ENCODE measurements at places on chromosomes 7 and 10. TPM values are rescaled to one million over a fixed set of nuclear protein-coding genes. Genes with fewer than 3 reads are reported as not detected.

GRCh38 chr7:34090816-34091215, 185.5 kb downstream of the BMPER start:
- H3K4me3 ChIP-seq = no peak overlapping the region
- no peaks in the 10 kb centered on the region for H3K27me3 ChIP-seq
- H3K27ac ChIP-seq = no peak overlapping the region
- DNase-seq = no peak

OR2A12 gene
- not detected for total RNA-seq

DNA sequence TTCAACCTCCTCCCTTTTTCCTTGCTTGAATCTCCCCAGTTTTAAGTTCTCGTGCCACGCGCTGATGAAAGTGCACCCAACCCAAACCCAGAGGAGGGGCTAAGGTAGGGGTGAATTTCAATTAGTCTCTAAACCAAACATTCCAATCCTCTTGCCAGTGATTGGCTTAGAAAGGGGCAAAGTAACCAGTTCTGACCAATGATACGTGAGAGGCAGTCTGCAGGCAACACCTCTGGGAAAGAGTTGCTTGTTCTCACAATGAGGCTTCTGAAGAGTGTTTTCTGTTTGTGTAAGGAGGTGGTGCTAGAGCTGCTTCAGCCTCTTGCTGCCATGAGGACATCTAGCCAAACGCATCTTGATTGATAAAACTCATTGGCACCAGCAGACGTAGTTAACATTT, 21.8 kb downstream of the SLC35G1 start:
- no peaks in the 10 kb centered on the region for H3K36me3 ChIP-seq
- no peak overlapping the region for H3K27ac ChIP-seq
- no peaks in the 10 kb centered on the region for H3K27me3 ChIP-seq
- peak; percentile 68 for DNase-seq
- peaks cover 8% of the 10 kb centered on the region for H3K4me1 ChIP-seq

GRCh38 chr7:18386607-18387006, 108.9 kb upstream of the HDAC9 start:
- H3K4me1 ChIP-seq = peaks cover 8% of the 10 kb centered on the region
- no peak overlapping the region for H3K4me3 ChIP-seq
- H3K27me3 ChIP-seq = peaks cover 23% of the 10 kb centered on the region
- no peak overlapping the region for H3K27ac ChIP-seq
- no peak for DNase-seq

DNA sequence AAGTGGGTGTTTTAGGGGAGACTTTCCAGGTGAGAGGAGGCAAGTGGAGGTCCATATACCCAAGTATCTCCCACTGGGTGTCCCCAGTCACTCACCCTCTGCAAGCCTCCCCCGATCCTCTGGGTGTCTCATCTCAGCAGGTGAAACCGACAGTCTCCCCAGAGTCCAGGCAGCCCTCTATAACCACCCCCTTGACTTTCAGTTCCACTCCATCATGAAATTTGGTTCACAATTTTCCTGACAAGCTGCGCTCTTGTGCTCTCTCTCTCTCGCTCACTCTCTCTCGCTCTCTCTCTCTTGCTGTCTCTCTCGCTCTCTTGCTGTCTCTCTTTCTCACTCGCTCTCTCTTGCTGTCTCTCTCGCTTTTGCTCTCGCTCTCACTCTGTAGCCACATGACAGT, 8.1 kb upstream of the RABGEF1 start:
- no peak for DNase-seq
- H3K27ac ChIP-seq = no peak overlapping the region
- no peaks in the 10 kb centered on the region for H3K27me3 ChIP-seq
- H3K4me1 ChIP-seq = no peaks in the 10 kb centered on the region
- peaks cover 11% of the 10 kb centered on the region for H3K36me3 ChIP-seq

- H3K27ac ChIP-seq = no peak overlapping the region
- no peaks in the 10 kb centered on the region for H3K27me3 ChIP-seq
Measured at GRCh38 chr7:120735791-120736190, 122.2 kb downstream of the TSPAN12 start.

ODAD2 gene
- total RNA-seq = 6.7 TPM
